ENCODE measurements at places on chromosomes 7 and 10. TPM values are rescaled to one million over a fixed set of nuclear protein-coding genes. Genes with fewer than 3 reads are reported as not detected.

Gene HTR5A
- not detected for total RNA-seq

Gene SUGCT
- total RNA-seq, result 8.5 TPM

Gene GTF2I
- total RNA-seq, result 253 TPM

Gene PLXNA4
- 0.05 TPM for total RNA-seq

Gene TRIM50
- not detected for total RNA-seq

Gene PCGF6
- total RNA-seq, result 11.6 TPM

DNA sequence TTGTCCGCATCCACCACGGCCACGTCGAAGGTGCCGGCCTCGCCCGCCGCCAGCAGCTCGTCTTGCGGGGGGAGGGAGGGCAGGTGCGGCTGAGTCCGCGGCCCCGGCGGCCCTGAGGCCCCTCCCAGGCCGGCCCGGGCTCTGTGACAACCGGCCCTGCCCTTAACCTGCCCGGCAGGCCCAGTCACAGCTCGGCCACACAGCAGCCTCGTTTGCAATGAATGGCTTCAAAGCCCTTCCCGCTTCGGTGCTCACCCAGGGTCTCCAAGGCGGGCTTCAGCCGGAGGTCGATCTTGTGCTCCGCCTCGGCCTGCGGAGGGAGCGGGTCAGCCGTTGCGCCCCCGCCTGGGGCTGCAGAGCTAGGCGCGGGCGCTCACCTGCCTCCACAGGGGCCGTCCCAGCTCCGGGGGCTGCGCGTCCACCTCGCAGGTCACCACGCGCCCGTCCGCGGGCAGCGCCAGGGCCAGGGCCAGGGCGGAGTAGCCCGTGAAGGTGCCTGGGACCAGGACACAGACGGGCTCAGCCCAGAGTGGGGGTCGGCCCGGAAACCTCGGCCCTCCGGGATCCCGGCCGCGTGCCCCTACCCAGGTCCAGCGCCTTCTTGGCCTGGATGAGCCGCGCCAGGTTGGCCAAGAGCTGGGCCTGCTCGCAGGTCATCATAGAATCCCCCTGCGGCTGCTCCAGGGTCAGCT is 928 bp downstream of the COMTD1 start:
- no peak for DNase-seq

DNA sequence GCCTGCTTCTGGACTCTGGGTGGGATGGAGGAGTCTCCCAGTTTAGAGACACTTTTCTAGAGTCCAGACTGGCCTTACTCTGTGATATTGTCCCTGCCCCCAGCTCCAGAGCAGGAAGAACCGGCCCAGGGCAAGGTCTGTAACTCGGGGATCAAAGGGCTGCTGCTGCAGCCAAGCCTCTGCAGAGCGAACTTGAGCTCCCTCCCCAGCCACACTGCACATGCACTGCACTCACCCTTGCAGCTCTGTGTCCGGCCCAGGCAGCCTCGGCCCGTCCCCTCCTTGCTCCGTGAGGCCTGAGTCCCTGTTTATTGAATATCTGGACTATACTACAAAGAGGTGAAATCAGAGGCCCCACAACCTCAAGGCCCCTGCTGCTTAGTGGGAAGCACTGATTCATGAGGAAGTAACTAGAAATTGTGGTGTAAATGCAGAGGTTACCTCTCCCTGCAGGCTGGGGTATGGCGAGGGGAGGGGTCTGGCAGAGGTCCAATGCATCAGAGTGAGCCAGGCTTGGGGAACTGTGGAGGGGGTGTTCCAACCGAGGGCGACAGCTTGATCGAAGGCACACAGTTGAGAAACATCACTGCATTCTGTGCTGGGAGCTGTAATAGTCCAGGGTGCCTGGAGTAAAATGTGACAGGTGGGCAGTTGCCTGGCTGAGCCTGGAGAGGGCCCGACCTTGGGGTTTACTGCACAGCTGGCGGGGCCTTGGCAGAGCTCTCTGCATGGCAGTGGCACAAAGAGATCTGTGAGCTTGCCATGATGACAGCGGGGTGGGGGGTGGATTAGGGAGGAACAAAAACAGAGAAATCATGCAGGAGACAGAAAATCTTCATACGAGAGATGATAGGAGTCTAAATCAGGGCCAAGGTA is 49.1 kb downstream of the AOC1 start:
- peak; percentile 67 for DNase-seq

DNA sequence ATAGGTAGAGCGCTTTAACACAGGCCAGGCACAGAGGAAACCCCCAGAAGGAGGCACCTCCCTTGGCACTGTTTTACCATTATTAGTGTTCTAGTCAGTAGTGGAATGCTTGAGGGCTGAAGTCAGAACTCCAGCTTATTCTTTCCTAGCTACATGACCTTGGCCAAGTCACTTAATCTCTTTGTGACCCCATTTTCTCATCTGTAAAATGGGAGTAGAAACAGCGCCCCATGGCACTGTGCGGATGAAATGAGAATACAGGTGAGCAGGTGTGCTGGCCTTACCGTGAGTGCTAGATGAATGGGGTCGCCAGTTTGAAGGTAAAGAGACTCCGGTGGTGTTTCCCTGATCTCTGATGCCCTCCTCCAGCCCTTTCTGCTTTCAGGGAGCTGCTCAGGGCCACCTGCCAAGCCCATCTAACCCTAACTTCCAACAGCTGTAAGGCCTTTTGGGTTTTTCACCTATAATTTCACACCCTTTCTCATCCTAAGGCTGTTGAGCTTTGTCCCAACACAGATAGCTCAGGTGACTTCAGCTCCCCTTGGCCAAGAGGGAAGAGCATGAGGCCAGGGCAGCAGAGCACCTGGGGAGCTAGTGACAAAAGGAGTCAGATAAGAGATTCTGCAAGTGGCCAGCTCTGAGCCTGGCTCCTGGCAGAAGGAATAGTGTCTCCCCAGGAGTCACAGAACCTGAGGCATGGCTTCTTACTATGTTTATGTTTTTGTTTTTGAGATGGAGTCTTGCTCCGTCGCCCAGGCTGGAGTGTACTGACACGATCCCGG is 76.8 kb downstream of the SH3PXD2A start:
- DNase-seq, result no peak

GRCh38 chr10:95513941-95514392 is 47.2 kb downstream of the SORBS1 start:
- DNase-seq, result peak; percentile 81

- DNase-seq, result no peak
Measured at GRCh38 chr10:15043674-15044073, at the start of gene OLAH. TSS of gene OLAH (plus strand) at chr10:15043943. CDS start at chr10:15047289, 3,346 bp downstream.

DNA sequence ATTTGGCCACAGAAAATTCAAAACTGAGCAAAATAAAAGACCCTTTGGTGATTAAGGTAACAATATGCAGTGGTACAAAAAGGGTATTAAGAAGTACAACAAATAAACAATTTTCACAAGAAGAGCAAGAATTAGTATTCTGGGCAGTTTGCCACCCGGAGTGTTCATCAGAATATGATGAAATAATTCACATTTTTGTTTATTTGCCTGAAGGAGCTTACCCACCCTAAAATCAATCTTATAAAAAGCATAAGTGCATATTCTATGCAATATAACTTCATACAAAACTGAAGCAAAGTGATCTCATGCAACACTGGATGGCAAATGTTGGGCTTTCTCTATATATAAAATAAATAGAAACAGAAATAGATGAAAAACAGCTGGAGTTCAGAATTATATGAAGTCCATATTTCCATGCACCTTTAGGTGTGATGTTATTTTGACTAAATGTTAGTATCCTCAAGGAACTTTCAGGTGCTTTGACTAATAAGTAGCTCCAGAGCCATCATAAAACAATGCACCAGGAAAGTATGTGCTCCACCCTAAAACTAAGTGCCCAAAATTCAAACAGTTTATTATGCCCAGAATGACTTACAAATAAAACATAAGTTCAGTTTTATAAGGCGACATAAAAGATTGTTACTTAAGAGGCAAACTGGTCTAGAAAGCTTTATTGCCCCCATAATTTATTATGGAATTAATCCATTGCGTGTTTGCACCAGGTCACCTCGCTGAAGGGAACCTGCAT is 474.3 kb downstream of the SEMA3D start:
- DNase-seq, result no peak

DNA sequence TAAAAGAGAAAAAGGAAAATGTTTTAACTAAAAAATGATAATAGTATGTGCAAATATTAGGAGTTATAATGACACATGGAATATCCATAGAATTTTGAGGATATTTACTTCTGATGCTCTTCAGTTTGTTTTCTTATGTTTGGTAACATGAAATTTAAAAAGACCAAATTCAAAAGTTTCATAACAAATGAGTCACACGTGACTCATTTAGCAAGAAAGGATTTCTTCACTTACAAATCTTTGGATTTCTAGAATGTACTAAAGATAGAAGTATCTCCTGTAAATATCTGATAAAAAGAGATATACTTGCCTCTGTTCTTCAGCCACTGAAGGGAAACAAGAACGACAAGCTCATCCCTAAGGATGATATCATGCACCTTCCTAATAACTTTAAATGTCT is 774.5 kb upstream of the LRRTM3 start:
- DNase-seq, result no peak

GRCh38 chr7:129829737-129830631 is 122.8 kb downstream of the UBE2H start:
- DNase-seq, result peak; percentile 86

GRCh38 chr7:21500117-21500832 is 42.6 kb upstream of the DNAH11 start:
- DNase-seq, result no peak

GRCh38 chr7:80644054-80644453 is 5.6 kb downstream of the CD36 start:
- no peak for DNase-seq

DNA sequence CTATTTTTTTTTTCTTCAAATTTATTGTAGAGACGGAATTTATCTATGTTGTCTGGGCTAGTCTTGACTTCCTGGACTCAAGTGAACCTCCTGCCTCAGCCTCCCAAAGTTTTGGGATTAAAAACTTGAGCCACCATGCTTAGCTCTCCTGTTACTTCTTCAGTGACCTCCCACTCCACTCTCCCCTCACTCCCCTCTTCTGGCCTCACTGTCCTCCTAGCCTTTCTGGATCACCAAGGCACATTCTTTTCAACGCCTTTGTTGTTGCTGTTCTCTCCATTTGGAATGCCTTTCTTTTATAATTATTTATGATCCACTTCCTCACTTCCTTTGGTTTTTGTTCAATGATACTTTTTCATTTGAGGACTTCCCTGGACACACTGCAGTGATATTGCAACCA is 17.9 kb downstream of the PTPRZ1 start:
- no peak for DNase-seq

- DNase-seq, result no peak
Measured at GRCh38 chr7:36985866-36986400, 261.6 kb upstream of the AOAH start.

GRCh38 chr10:123262456-123262855 is 108.3 kb downstream of the BUB3 start:
- DNase-seq, result peak; percentile 89

Measured in myocyte (in vitro differentiated cells).